ENCODE measurements at places on chromosomes 6 and 20. TPM values are rescaled to one million over a fixed set of nuclear protein-coding genes. Genes with fewer than 3 reads are reported as not detected.

GRCh38 chr6:51818520-51819022 lies 268.8 kb downstream of the PKHD1 start:
- DNase-seq: no peak

GRCh38 chr20:23605867-23606651 lies at the start of gene CST9:
TSS of gene CST9 (minus strand) at chr20:23605917. CDS start at chr20:23605864, 53 bp downstream.
- DNase-seq: no peak

DNA sequence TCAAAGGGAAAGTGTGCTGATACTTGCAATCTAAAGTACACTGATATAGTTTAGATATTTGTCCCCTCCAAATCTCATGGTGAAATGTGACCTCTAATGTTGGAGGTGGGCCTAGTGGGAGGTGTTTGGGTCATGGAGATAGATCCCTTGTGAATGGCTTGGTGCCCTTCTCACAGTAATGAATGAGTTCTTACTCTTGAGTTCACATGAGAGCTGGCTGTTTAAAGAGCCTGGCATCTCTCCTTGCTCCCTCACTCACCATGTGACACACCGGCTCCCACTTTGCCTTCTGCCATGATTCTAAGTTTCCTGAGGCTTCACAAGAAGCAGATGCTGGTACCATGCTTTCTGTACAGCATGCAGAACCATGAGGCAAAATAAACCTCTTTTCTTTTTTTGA lies 78.1 kb downstream of the REPS1 start:
- DNase-seq: no peak

The TRIM15 gene
- not detected for polyA plus RNA-seq

DNA sequence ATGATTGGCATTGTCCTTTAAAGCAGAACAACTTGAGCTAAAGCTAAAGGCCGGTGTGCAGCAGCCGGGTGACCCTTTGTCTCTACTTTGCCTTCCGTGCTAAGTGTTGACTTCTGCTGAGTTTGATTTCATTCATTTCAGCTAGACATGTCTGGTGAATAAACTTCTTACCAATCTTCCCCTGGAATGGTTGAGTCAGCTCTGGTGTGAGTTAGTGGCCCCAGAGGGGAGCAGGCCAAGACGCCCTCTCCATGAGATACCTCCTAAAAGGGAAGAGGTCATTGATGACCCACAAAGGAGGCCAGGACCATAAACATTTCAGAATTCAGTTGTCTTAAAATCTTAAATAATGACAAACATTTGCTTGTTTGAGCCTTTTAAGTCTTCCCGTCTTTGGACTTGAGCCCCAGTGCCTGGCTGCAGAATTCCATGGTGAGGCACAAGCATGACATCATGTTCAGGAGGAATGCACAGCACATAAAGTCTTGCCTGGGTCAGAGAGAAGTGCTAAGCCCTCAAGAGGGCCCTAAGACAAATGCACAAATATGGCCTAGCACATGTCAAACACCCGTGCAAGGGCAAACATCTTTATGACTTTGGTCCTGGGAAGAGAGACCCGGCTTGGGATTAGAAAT lies 96.3 kb upstream of the NEDD9 start:
- DNase-seq: no peak

Data from right cardiac atrium (tissue), 5 donors.